ENCODE measurements at places on chromosomes 12 and 14.
A peak's percentile ranks its signal among the peaks of the same experiment; 100 is the strongest.

DNA sequence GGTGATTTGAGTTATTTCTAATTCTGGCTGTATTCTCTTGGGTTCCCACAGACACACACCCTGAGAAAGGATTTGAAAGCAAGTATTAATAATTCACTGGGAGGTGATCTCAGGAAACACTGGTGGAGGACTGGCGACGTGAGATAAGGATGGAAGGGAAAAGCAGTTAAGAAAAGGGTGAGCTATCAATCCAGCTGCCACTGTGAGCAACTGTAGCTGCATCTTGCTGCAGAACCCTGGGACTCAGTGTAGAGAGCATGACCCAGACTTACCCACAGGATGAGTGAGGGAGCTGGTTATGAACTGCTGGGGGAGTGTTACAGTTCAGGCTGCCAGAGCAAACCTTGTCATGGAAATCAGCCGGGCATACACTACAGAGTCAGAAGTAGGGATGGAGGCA is 71.9 kb downstream of the RESF1 start:
- no peak for DNase-seq

DNA sequence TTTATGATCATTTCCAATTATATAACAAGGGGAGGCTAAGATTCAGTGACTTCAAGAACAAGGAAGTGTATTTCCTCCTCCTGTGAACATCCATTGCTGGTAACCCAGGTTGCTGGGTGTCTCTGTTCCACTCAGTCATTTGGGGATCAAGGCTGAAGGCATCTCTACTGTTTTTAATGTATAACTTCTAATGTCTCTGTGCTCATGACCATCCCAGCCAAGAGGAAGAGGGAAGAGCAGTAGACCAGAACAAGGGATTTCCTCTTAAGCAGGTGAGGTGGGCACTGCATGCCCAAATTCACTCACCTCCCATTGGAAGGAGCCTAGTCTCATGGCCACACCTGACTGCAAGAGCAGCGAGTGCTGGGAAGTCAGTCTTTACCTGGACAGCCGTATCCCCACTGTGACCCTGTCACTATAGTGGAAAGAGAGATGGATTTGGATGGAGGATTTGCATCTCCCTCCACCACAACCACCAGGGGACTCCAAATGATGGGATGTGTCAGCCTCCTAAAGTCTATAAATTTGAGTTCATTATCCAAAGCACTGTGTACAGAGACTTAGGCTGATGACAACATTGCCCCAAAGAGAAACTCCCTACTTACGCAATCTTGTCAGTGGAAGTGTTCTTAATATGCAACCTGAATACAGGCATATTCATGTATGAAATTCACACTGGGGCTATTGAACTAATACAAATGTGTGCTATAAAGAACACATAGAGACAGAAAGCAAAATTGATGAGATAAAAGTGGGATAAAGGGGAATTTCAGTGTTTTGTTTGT is 368.7 kb downstream of the TMEM132D start:
- DNase-seq = no peak

- no peak for DNase-seq
Observed at GRCh38 chr14:90743425-90743824, 72.8 kb downstream of the TTC7B start.

- DNase-seq = no peak
Observed at GRCh38 chr12:94222351-94223084, 74.1 kb downstream of the PLXNC1 start.

DNA sequence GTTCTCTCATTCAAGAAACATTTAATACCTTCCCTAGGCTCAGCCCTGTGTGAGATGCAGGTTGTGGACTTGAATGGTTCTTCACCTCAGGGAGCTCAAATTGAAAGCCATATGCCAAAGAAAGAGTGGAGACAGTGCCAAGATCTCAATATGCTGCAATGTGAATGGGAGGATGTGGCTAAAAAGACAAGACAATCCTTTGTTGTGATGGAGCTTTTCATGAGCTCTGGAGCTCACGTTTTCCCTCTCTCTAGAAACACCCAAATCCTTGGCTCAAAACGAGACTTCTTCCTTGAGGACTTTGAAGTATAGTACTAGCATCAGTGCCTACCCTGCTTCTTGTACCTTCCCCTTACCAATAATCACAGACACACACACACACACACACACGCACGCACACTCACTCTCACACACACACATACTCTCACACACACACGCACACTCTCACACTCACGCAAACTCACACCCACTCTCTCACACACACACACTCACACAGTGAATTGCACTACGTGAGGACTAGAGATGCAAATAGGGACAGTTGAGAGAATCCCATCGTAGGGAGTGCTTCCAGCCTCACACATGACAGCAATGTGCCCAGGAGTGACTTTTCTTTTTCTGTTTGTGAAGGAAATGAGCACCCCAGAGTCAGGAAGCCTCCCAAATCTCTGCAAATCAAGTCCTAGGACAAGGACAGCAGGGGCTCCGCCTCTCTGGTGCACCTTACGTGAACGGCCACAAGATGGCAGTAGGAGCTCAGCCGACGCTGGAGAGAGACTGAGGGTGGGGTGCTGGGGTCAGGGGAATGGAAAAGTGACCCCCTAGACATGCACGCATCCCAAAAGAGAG is 231.4 kb downstream of the PCNX1 start:
- DNase-seq = peak; percentile 85

- DNase-seq = no peak
Observed at GRCh38 chr12:108320507-108321293, 18.4 kb downstream of the CMKLR1 start.

- no peak for DNase-seq
Observed at GRCh38 chr14:92633724-92634123, 114.7 kb downstream of the LGMN start.

- DNase-seq = no peak
Observed at GRCh38 chr12:49496417-49497360, 42.1 kb upstream of the KCNH3 start.

DNA sequence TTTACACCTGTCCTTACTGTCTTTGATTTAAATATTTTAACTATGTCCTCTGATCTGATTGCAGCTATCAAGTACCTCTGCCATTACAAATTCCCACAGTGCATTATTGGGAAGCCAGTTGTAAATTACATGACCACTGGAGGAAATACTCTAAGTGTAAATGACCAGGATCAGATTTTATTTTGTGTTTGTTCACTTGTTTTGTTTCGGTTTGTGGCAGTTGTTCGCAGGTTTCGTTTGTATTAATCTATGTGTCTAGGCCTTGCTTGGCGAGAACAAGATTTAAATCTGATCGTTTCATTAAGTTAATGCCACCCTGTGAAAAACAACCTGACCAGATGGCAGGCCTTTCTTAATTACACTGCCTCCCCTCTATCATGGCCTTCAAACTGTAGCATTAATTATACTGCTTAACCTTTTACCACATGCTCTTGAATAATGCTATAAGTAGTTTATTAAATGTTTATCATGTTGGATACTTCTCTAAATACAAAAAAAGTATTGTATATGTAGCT is 990.1 kb downstream of the TMTC2 start:
- no peak for DNase-seq

DNA sequence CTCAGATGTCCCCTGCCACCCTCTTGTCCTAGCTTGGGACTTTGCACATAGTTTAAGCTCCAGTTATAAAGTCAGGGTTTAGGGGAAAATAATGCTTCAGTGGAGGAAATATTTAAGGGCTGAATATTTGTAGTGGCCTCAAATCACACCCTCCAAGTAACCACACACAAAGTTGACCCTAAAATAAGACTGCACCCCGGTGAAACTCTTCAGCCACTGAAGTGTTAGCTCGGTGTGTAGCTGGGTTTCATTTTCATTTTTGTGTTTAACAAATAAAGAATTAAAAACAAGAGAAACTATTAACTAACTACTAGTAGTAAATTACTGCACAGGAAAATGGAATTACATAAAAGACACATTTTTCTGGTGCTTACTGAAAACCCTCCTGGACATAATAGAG is 14.8 kb upstream of the BCL11B start:
- DNase-seq = no peak

DNA sequence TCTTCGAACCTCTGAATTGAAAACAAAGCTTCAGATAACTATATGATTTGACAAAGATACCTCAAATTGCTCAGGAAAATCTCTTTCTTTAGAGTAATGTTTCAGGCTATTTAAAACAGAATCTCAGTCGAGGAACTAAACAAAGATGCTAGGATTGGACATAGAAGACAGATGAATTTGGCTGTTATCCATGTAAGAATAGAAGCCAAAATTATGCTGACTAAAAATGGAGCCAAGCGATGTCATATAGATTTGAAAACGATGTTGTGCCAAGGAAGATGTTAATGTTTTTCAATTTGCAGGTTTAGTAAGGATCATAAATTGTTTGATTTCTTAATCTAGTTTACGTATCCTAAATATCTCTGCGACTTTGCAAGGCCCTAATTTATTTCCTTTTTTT is 295.9 kb downstream of the FOXG1 start:
- no peak for DNase-seq

GRCh38 chr14:36301159-36301558 is 19.3 kb downstream of the MBIP start:
- DNase-seq = no peak

GRCh38 chr12:68959891-68960464 is 27.0 kb upstream of the CPM start:
- no peak for DNase-seq

DNA sequence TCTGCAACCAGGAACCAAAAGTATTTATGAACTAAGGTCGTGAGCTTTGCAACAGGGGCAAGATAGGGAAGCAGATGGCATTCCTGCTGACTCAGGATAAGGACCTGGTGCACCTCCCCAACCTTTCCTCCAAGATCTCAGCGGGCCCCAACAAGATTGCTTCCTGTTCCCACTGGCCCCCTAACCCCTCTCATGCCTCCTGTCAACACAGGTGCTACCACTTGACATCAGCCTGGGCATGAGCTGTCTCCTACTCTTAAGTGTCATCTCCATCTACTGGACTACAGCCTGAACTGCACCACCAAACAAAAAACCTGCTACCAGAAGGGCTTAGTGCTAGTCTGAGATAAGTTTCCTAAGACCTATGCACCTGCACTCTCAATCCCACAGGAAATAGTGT is 32.7 kb downstream of the MED6 start:
- DNase-seq = no peak

DNA sequence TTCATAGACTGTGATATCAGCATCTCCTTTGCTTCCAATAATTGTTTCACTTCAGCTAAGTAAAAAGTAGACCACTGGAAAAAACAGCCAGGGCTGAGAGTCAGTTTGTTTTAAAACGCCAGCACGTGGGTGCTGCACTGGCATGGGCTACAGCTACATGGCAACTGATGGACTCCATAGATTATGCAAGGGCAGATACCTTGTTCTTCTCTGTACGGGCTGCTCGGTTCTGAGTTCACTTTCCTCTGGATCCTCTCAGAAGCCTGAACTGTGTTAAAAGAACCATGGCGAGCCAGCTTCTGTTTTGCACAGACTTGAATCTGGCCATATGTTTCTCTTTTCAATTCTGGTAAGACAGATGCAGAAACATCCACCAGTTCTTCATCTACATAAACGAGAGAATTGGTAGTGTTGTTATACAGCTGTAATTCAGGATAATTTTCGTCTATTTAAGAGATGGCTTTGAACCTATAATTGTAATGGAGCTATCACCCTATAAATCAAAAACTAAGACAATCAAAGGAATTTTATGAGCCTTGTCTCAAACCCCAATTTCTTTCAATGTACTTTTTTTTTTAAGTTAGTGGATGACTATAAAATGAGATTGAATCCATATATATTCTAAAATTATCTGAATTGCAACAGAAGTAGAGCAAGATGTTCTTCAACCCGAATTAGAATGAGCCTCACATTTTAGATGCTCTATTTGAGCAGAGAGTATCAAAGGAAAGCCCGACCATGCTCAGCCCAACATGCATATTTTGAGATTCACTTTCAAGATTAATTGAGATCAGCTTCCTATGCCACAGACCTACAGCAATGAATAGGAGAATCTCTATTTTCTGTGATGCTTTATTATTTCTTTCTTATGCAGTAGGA is 31.5 kb downstream of the E2F7 start:
- DNase-seq = no peak

GRCh38 chr12:92370828-92371227 is 225.2 kb upstream of the BTG1 start:
- DNase-seq = no peak

DNA sequence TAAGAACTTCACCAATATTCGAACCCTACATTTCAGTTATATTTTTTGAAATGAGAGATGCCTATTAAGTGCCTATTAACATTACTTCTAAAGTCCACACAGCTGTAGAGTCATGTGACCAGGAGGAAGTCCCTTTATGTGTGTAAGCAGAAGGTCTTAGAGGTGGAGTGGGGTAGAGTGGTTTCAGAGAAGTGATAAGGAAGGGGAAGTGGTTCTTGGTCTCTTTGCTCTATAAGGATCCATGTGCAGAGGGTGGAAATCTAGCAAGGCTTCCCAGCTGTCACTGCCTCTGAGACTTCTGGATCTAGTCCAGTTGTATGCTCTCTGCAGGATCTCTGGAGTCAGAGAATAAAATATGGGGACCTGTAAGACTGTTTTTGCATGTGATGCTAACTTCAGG is 673.9 kb downstream of the FLRT2 start:
- DNase-seq = no peak

GRCh38 chr12:7693793-7694192 is 1.8 kb downstream of the GDF3 start:
- DNase-seq = no peak

GRCh38 chr12:31506515-31507306 is 84.2 kb downstream of the DENND5B start:
- no peak for DNase-seq

DNA sequence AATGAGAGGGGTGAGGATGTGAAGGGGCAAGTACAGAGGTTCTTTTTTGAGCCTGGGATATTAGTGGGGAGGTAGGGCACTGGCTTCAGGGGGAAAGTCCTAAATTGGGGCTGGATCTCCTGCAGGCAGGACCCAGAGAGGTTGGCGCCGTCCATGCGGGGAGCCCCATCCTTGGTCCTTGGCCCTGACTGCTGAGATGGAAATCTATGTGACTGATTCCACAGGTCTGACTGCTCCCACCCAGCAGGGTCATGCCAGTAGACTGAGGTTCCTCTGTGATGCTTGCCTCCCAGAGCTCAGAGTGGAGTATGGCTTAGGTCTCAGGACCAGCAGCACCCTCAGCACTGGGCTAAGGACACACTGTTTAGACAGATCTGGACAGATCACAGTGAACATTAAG is 988.6 kb upstream of the TMEM132C start:
- no peak for DNase-seq

DNA sequence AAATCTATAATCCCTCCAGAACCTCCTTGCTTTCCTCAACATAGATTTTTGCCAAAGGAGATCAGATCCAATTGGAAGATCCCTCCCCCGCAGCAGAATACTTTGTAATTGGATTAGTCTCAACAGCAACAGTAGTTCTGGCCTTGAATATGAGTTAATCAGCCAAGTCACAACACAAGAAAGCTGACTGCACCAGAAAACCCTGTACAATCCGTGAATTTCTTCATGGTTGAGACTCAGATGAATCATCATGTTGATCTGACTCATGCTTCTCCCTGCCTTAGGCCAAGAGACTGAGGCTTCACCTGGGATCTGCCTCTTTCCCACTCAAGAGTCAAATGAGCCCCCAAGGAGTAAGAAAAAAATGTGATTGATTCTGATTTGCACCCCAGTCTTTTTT is 3.0 kb upstream of the METTL17 start:
- no peak for DNase-seq

- DNase-seq = no peak
Observed at GRCh38 chr14:21070610-21071224, 613 bp downstream of the ARHGEF40 start.

- DNase-seq = no peak
Observed at GRCh38 chr12:24679126-24679525, 269.8 kb downstream of the BCAT1 start.

GRCh38 chr12:19792028-19792427 is 352.7 kb downstream of the AEBP2 start:
- no peak for DNase-seq

- no peak for DNase-seq
Observed at GRCh38 chr14:75501080-75501479, 21.2 kb upstream of the BATF start.

- peak; percentile 23 for DNase-seq
Observed at GRCh38 chr14:98947911-98948595, 323.9 kb downstream of the BCL11B start.

Data from activated CD8-positive, alpha-beta memory T cell treated with anti-CD3 and anti-CD28 coated beads, Interleukin-2, amount 50 U/mL, for 48 hours (primary cell).